ENCODE measurements at places on chromosomes 1 and 21. TPM values are rescaled to one million over a fixed set of nuclear protein-coding genes. Genes with fewer than 3 reads are reported as not detected.

The TSSK3 gene
- total RNA-seq = 1.1 TPM

The TMEM53 gene
- total RNA-seq = 9.8 TPM

The CYP4A22 gene
- not detected for total RNA-seq

The COG2 gene
- 23.3 TPM for total RNA-seq

The CRB1 gene
- under 0.01 TPM for total RNA-seq

The KRTAP13-2 gene
- not detected for total RNA-seq
